ENCODE measurements at places on chromosomes 13 and 19.
A peak's percentile ranks its signal among the peaks of the same experiment; 100 is the strongest.

GRCh38 chr13:26867451-26868091 is 107.0 kb upstream of the GPR12 start:
- DNase-seq: peak; percentile 14

DNA sequence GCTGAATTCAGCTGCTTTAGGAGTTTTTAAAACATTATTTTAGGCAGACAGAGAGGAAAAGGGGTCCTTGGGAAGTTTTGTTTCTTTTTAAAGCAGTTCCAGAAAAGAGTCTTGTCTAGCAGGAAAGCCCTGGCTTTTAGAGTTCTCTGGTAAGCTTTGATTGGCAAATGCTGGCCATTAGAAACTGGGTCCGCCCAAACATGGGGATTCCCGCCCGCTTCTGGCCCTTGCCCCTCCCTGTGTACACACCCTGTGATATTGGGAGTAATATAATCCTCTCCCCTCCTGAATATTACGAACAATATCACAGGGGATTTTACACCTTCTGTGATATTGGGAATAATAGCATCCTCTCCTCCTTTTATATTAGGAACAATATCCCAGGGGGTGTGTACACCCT is 58.9 kb downstream of the ERICH4 start:
- DNase-seq: no peak

GRCh38 chr19:18293642-18294466 is 12.4 kb upstream of the JUND start:
- DNase-seq: no peak

- DNase-seq: no peak
Measured at GRCh38 chr13:40187324-40187795, 479.1 kb downstream of the FOXO1 start.

GRCh38 chr19:27971071-27971470 is 1241.9 kb downstream of the UQCRFS1 start:
- no peak for DNase-seq

- DNase-seq: no peak
Measured at GRCh38 chr13:111093136-111093535, 22.0 kb upstream of the ARHGEF7 start.

GRCh38 chr19:55384131-55384919 is at the start of gene TMEM238:
TSS of gene TMEM238 (minus strand) at chr19:55384292. CDS start at chr19:55384259, 33 bp downstream.
- DNase-seq: no peak
